Stimulated activated CD8-positive, alpha-beta memory T cell treated with anti-CD3 and anti-CD28 coated beads, Interleukin-7, amount 100 ng/mL, for 1 hour (primary cell): ENCODE measurements at places on chromosomes 11 and 22.

- DNase-seq: no peak
Measured at GRCh38 chr11:64444838-64445441, 86.0 kb downstream of the RPS6KA4 start.

GRCh38 chr22:45344334-45344733 is 34.6 kb downstream of the FAM118A start:
- no peak for DNase-seq

DNA sequence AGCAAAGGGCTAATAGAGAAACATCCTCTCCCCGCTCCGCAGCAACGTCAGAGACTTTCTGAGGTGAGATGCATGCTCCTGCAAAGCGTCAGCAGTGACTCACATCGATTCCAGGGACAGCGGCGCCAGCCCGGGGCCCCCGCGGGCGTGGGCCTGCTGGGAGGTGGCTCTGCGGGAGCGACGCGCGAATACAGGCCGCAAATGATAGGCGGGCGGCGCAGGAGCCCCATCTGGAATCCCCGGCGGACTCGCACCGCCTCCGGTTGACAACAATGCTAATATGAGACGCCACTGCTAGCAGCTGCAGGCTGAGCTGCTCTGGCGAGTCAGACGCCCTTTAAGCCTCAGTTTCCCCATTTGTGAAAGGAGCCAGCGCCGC is 557 bp downstream of the RANGAP1 start:
- DNase-seq: peak; percentile 58

GRCh38 chr11:65384301-65384889 is 1.9 kb upstream of the SLC25A45 start:
- no peak for DNase-seq

GRCh38 chr11:68355471-68355870 is 43.1 kb downstream of the LRP5 start:
- DNase-seq: no peak

DNA sequence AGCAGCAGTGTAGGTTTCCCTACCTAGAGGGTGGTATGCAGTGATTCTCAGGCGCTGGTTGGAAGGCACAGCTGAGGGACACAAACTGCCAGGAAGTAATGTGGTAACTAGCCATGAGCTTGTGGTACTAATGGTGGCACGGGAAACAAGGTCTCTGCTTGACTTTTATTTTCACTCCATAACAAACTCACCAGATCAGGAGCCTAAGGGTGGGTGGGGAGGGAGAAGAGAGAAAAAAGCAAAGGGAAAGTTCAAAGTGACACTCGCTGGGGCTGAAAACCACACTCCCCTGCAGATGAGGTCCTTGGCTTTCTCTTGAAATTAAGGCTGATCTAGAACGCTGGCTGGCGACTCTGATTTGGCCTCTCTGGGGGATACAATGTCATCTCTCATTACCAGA is 22.0 kb downstream of the TRAF6 start:
- no peak for DNase-seq

DNA sequence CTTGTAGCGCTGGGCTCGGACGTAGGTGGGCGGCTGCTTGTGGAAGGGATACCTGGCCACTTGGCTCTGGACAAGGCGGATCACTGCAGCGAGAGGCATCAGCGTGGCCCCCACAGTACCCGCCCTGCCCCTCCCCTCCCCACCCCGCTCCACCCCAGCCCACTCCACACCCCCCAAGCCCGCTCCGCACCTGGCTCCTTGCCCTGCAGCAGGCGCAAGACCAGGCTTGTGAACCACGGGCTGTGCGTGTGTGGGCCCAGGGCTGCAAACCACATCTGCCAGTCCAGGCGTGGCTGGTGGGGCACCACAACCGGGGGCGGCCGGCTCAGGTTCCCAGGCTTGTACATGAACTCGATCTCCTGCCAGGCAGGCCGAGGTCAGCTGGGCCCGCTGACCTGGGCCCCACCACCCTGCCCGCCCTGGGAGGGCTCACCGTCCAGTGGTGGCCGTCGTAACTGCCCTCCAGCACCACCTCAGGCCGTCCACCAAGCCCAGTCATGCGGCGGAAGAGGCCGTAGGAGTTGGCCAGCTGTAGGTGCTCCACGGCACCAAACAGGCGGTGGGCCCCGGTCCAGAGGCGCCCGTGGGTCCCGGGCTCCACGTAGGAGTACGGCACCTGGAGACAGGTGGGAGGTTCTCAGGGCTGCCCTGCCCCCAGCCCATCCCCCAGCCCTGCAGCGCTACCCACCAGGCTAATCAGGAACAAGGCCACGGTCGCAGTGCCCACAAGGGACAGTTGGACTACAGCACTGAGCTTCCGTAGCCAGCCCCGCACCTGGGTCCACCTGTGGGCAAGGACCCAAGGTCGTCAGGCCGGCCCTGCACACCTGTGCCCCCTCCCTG is 2.9 kb downstream of the LMF2 start:
- no peak for DNase-seq

GRCh38 chr11:72805216-72805615 is 9.0 kb upstream of the ATG16L2 start:
- DNase-seq: no peak

- no peak for DNase-seq
Measured at GRCh38 chr11:96013461-96014213, 89.7 kb upstream of the MTMR2 start.

DNA sequence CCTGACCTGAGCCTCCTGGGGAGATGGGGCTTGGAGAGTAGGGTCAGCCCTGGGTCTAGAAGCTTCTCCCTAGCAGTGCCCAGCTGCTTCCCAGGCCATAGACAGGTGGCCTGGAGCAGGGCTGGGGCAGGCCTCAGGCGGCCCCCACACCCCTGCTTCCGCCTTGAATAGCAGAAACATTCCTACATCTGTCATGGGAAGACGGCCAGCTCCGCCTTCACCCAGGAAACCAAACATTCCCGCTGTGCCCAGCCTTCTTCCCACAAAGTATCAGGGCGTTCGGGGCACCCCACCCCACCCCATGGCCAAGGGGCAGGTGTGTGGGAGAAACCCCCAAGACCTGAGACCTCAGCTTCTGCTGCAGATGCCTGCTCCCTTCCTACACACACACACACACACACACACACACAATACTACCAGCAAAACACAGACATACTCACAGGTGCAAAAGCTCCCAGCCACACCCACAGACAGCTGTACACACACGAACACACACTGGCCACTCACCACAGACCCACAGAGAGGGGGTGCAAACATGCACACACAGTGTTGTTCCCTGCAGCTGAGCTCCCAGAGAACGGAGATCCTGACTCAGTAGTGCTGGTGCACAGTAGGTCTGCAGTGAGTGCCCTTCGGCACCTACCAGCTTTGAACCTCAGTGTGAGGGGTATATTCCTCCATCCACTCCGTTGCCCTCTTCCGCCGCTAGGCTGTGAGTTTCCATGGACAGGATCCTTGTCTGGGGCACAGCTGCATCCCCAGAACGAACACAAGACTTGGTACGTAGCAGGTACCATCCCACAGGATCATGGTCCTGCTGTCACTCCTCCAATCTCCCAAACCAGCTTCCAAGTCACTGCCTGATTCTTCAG is 37.4 kb downstream of the PDGFB start:
- DNase-seq: no peak

DNA sequence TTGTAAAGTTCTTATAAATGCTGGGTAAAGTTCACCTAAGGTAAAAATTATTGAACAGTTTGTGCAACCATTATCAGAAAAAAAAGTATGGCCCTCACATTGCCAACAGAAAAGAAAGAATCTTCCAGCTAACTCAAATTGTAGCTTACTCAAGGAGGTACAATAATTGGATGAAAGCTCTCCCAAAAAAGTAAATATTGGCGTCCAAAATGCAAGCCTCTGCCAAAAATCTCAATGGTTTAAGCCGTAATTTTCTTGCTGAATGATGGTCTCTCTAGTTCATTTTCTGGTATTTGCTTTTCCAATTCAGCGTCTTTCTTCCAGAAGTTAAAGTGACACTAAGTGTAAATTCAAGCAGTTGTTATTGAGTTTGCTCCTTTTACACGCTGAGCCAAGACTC is 727.3 kb downstream of the LRRC4C start:
- DNase-seq: no peak

DNA sequence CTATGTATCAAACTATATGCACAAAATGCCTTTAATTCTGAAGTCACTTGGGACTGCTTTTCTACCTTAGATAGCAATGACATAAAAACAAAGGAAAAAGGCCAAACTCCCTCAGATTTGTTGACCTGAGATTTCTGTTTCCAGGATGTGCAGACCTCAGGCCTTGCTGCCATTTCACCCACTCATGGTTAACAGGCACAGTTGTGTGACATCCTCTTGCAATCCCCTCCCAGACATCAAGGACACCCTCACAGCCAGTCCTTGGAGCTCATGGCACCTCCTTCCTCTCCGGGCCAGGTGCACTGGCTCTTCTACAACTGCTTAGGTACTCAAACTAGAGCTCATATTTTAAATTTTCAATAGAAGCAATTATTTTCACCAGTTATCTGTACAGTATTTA is 37.3 kb downstream of the SERPIND1 start:
- DNase-seq: no peak

GRCh38 chr11:10900681-10901415 is 43.0 kb upstream of the ZBED5 start:
- DNase-seq: no peak

DNA sequence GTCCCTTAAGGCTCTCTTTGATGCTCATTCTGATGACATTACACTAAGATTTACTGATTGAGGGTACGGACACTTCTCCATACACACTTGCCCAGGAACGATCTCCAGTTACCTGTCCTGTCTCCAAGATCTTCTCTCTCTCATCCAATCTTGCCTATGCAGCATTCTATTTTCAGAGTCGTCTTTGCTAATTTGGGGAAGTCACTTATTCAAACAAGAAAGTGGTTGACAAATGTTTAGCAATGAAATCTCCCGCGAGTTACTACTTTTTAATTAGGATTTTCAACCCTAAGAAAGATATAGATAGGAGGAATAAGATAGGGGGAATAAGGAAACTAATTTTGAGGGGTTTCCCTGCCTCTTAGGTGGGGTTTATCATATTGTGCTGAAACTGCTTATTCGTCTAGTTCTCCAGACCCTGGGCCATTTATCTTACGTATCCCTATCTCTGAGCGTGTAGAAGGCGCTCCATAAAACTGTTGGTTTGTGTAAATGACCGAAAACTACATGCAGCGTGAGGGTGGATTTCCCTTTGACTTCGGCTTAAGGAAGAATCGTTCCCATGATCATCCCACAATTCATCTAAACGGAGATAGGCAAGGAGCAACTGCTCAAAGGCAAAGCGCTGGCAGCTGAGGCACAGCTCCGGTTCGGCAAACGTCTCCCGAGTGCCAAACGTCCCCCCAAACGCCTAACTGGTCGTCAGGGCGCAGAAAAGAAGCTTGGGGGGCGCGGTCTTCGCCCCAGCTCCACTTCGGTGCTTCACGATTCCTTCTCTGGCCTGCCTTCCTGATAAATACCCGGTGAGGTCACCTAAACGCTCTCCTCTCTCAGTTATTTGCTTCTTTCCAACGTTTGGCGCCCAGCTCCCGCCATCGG is 804 bp downstream of the APIP start:
- DNase-seq: no peak

- no peak for DNase-seq
Measured at GRCh38 chr11:69201066-69201365, 45.3 kb downstream of the SMIM38 start.

DNA sequence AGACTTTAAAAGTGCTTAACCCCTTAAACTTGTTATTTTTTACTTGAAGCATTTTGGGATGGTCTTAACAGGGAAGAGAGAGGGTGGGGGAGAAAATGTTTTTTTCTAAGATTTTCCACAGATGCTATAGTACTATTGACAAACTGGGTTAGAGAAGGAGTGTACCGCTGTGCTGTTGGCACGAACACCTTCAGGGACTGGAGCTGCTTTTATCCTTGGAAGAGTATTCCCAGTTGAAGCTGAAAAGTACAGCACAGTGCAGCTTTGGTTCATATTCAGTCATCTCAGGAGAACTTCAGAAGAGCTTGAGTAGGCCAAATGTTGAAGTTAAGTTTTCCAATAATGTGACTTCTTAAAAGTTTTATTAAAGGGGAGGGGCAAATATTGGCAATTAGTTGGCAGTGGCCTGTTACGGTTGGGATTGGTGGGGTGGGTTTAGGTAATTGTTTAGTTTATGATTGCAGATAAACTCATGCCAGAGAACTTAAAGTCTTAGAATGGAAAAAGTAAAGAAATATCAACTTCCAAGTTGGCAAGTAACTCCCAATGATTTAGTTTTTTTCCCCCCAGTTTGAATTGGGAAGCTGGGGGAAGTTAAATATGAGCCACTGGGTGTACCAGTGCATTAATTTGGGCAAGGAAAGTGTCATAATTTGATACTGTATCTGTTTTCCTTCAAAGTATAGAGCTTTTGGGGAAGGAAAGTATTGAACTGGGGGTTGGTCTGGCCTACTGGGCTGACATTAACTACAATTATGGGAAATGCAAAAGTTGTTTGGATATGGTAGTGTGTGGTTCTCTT is 2.8 kb downstream of the MALAT1 start:
- DNase-seq: no peak

GRCh38 chr11:68117853-68118470 is 3.2 kb downstream of the CHKA start:
- no peak for DNase-seq

DNA sequence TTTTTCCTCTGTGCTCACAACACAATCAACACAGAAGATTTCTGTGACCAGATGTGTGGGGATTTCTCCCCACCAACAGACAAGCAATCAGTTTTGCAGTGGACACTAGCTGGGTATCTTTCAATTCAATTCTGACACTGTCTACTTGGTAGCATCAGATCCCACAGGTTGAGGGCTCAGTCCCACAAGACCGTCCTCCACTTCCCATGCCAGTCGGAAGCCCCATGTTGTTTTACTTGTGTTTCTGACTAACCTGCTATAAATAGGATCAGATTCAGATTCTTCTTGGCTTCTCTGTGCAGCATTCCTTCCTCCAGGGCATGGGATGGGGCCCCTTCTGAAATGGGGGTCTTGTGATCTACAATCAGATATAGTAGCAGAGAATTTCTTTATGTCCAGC is 19.6 kb downstream of the ACER3 start:
- no peak for DNase-seq

- DNase-seq: no peak
Measured at GRCh38 chr22:17396516-17396915, 27.3 kb downstream of the CECR2 start.

- no peak for DNase-seq
Measured at GRCh38 chr11:115625502-115625901, 121.3 kb upstream of the CADM1 start.

DNA sequence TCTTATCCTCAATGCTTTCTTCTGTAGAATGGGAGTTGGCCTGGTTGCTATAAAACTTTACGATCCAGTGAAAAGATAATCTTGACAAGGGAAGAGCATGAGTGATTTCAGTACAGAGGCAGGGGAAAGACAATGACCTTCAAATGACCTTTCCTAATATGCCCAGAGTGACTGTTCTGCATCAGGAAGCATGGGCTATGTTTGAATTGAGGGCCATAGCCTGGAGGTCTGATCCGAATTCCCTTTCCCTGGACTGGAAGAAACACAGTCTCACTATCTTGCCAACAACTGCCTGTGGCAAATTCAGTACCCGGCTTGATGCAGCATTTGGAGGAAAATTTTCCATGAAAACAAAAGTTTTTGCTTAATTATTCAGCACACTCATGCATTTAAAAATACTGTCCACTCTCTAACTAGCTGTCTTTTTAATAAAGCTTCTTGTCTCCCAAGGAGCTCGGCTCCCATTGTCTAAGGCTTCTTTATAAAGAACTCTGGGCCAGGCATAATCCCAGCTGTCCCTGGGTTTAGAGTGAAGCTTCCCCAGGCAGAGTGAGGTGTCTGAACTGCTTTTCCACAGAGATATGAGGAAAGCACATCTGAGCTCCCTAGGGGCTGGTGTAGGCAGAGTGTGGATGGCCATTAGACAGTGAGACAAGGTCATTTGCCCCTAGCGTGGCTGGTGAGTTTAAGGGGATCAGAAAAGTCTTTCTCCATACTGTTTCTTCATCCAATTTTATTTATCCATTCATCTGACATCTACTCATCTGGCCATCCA is 132.7 kb upstream of the CADM1 start:
- DNase-seq: no peak

GRCh38 chr11:94150056-94150455 is 21.4 kb downstream of the PANX1 start:
- DNase-seq: no peak
